Cardiac septum (tissue), 1 donor: ENCODE measurements at places on chromosomes 5 and 9. TPM values are rescaled to one million over a fixed set of nuclear protein-coding genes. Genes with fewer than 3 reads are reported as not detected.

DNA sequence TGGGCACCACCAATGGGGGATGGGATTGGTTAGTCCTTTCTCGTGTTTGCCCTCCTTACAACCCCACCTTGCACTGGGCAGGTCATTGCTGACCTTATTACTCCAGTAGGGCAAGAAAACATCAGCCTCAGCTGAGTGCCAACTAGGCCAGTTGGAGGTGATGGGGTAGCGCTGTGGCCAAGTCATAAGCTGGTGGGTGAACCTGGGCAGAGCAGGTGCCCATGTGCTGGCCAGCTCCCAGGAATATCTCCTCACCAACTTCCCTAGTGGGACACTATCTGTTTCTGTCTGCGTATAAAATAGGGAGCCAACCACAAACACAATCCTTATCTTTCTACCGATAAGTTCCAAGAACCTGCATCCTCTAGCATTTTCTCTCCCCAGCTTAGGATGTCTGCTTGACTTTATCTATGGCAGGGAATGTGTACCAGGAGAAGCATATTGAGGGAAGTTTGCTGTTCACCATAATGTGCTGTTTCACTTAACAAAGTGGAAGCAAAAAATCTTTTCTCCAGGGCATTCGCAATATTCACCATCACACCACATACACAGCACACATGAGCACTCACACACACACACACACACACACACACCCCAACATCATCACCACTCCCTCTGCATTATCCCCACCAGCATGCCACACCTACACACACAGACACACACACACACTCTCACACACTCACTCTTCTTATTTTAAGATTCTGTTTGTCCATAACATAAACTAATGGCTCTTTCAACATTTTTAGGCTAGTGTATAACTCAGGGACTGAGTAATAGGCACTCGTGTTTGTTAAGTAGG, 390.0 kb downstream of the ENC1 start:
- DNase-seq: no peak

GRCh38 chr9:114204265-114204664, 48.9 kb downstream of the COL27A1 start:
- no peak for DNase-seq

The CYLC2 gene
- total RNA-seq: not detected

- no peak for DNase-seq
These were observed 137.5 kb downstream of the CPLANE1 start for GRCh38 chr5:37111426-37112382.
